Mammary epithelial cell (primary cell): ENCODE measurements at places on chromosomes 1 and 21. TPM values are rescaled to one million over a fixed set of nuclear protein-coding genes. Genes with fewer than 3 reads are reported as not detected.
A peak's percentile ranks its signal among the peaks of the same experiment; 100 is the strongest.

NID1 gene
- polyA plus RNA-seq, result 3.7 TPM

DNA sequence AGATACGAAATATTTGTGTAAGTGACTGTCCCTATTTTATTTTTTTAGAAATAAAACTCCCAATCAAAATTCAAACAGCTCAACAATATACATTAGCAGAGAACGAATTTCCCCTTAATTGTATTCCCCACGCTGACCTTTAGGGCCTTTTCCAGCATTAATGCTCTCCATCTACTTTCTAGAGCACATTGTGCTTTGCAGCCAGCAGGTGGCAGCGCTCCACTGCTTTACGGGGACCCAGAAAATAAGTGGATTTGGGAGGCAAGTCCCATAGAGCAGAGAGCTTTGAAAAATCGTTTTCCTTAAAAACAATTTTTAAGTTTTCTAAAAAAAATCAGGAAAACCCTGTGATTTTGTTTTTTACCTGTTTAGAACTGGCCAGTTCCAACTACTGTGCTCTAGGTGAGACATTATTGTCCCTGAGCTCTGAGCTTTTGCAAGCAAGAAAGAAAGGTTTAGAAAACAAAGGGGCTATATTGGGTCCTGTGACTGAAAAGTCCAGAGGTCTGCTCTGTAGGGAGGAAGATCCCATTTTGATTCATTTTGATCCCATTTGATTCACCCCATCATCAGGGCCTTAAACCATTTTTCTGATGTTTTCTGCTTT is 144.4 kb upstream of the ZNF644 start:
- peak; percentile 41 for DNase-seq

GRCh38 chr1:178037510-178038253 is 56.2 kb upstream of the RASAL2 start:
- peak; percentile 48 for DNase-seq

SERPINC1 gene
- polyA plus RNA-seq, result 0.09 TPM

- no peak for DNase-seq
These were observed 26.6 kb downstream of the NIBAN1 start for GRCh38 chr1:184947497-184948256.

- DNase-seq, result no peak
These were observed 928 bp downstream of the TLCD4 start for GRCh38 chr1:95118067-95118499.

FMN2 gene
- polyA plus RNA-seq, result not detected

DNA sequence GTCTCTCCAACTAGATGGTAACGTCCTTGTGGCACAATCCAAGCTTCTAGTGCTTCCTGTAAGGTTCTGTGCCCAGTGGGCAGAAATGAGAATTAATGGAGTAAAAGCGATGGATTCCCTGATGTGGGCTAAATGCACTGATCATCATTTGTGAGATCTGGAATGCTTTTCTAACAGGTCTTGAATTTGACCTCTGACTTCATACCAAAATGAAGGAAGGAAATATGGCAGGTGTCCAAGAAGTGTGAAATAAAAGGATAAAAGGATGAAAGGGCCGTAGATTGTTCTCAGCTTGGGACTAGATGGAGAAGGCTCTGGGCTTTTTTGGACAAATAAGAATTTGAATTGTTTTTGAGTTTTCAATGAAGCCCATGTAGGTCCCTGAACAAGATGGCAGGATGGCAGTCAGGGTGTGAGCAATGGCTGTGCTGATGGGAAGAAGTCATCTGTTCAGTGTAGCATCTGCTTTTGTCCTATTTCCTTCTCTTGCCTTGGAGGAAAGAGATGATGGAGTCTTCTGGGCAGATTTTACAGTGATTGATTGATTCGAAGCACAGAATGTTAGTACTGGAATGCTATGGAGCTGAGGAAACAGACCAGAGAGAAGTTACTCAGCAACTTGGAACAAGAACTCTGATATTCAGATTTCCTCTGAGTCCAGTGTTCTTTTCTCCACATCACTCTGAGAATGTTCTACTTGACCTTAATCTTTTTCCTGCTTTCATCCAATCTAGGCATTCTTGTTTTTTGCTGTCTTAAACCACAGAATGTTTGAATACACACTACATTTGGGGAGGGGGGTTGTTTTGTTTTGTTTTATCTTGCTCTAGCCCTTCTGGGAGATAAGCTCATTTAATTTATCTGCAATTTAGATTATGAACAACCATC is 286.0 kb downstream of the HLX start:
- DNase-seq, result no peak

- DNase-seq, result no peak
These were observed 416.1 kb downstream of the MRPL39 start for GRCh38 chr21:25191141-25191540.

DNA sequence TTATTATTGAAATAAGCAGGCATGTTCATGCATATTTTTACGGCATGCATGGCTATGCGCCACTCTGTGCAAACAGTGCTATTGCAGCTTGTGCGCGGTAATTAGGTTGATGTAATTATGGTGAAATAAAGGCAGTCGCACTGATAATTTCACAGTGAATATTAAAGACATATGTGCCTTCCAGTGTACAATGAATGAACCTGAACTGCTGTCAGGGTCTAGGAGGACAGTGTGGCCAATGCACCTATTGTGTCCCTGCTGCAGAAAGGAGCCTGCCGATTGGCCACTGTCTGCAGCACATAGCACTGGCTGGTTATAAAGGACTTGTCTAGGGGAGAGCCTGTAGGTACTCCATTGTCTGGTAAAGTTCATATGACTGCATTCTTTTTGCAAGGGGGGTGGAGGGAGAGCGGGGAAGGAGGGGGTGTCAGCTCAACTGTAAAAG is 340.4 kb downstream of the USP25 start:
- no peak for DNase-seq

GRCh38 chr1:9726905-9727595 is 75.5 kb downstream of the PIK3CD start:
- DNase-seq, result no peak

DNA sequence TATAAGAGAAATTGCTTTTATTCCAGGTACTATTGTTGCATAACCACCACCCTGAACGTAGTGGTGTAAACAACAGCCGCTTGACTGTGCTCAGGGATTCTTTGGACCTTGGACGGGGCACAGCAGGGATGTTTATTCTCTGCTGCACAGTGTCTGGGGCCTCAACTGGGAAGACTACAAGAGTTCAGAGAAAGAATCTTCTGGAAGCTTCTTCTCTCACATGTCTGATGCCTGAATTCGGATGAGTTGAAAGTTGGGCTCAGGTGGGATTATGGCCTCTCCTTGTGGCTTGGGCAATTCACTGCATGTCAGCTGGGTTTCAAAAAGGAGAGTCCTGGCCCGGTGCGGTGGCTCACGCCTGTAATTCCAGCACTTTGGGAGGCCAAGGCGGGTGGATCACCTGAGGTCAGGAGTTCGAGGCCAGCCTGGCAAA is 19.0 kb upstream of the SSBP3 start:
- DNase-seq, result no peak

GRCh38 chr1:108843390-108844137 is 13.3 kb downstream of the AKNAD1 start:
- no peak for DNase-seq

TTC39A gene
- 0.43 TPM for polyA plus RNA-seq

C1QC gene
- polyA plus RNA-seq, result not detected
